Adrenal gland (tissue), 19 donors: ENCODE measurements at places on chromosomes 12 and 14.
A peak's percentile ranks its signal among the peaks of the same experiment; 100 is the strongest.

DNA sequence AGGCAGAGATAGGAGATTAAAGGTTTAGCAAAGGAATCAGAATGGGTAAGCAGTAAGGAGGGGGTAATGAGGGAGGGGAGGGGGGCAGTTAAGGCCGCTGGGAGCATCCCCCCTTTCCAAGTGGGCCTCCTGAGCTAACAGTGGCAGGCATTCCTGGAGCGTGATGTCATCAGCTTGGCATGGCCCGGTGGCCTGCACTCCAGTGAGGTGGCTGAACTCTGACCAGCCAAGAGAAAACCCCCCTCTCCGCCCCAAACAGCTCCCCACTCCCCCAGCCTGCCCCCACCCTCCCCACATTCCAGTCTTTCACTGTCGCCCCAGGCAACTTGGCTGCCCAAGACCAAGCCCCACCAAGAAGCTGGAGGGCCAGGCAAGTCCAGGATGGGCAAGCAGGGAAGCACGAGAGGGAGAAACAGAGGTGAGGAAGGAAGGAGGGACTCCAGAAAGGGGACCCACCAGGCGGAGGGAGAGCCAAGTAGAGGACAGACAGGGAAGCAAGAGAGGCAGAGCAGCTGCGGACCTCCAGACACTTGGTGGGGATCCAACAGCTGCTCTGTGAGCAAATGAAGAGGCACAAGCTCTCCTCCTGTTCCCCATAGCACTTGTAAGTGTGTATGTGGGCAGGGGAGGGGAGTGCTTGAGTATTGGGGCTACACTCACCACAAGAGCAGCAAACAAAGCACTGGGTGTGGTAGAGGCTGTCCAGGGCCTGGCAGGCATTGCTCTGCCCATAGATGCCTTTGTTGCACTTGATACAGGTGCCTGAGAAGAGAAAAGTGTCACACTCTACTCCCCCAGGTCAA is 4.5 kb downstream of the AJUBA start:
- peak; percentile 78 for DNase-seq

- DNase-seq = no peak
These were observed 213.4 kb downstream of the EGLN3 start for GRCh38 chr14:33737446-33737845.

GRCh38 chr12:62933220-62933601 is 1.7 kb downstream of the PPM1H start:
- DNase-seq = peak; percentile 17

- no peak for DNase-seq
These were observed 134.2 kb downstream of the BICD1 start for GRCh38 chr12:32240831-32241230.

DNA sequence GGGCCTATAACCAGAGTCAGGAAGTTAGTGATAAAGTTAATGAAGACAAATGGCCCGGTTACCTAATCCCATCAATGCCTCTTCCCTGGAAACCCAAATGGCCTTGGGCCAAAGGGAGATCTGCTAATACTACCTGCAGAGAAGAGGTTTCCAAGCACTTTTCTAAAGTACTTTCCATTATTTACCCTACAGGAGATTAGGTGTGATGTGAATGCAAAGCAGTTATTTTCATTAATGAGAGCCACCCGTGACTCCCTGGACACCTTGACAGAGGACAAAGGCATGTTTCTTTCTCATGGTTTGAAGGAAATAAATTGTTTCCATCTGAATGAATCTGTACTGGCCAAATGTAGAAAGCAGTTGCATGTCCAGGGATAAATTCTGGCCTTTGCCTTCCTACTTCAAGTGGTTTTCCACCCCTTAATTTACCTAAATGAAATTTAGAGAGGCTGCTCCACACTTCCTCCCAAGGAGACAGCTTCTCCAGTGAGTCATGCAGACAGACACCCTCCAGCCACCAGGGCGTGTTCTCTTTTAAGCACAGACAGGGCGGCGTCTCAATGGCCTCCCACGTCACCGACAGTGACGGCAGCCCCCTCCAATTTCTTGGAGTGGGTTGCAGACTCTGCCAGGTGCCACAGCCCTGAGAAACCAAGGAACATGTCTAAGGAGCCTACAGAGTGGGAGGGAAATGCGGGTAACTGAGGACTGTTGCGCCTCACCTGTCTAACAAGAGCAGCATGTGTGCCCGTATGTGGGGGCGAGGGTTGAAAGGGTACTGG is 43.9 kb upstream of the GNPNAT1 start:
- no peak for DNase-seq

DNA sequence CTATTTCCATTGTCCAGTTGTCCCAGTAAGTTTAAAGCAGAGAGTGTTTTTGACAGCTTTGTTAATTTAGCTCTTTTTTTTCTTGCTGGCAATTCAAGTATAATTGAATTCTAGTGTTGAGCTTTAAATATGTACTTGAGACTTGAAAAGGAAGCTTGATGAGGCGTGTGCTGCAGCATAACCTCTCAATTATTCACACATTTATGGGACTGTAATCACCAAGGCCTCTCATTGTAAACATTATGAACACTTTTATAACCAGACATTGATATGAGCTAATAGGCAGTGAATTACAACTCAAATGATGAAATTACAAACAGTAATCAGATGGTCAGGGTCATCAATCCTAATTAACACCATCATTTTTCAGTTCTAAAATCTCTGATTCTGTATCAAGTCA is 378.0 kb upstream of the DDHD1 start:
- DNase-seq = no peak

DNA sequence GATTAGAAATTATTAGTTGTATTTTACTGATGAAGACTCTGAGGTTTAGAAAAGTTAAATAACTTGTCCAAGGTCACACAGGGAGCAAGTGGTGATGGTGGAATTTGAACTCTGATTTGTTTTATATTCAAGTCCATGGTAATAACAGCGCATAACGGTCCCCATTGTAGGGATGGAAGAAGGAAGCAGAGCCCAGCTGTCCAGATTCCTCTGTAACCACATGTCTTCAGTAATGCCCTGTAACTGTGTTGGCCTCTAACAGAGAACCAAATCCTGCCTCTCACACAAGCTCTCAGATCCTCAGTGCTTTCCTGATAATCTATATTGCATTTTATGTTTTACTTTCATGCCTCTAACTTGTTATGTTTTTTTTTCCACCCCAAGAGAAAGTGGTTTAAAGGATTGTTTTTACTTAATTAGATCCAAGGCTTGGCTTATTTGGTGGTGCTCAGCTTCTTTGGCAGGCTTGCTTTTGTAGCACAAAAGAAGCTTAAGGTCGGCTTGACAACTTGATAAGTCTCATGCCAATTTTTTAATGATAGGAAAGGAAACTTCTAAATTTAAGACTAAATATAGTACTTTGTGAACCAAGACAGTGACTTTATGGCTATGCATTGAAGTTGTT is 105.1 kb upstream of the SEL1L start:
- no peak for DNase-seq

- DNase-seq = no peak
These were observed 274.0 kb downstream of the NOVA1 start for GRCh38 chr14:26323869-26324268.

DNA sequence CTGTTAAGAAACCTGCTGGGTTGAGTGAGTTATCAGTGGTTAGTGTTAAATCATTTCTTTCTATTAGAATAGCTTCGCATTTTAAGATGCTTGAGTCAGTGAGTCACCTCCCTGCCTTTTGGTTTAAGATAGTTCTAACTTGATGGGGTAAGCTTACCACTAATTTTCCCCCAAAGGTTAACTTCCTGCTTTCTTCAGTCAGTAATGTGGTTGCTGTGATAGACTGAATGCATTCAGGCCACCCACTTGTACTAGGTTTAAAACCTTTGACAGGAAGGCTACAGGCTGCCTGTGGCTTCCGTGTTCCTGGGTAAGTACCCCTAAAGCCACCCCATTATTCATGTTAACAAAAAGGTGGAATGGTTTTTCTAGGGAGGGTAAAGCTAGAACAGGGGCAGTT is 25.3 kb downstream of the CLEC2A start:
- no peak for DNase-seq

- DNase-seq = no peak
These were observed 42.8 kb upstream of the CMKLR1 start for GRCh38 chr12:108381787-108382436.

DNA sequence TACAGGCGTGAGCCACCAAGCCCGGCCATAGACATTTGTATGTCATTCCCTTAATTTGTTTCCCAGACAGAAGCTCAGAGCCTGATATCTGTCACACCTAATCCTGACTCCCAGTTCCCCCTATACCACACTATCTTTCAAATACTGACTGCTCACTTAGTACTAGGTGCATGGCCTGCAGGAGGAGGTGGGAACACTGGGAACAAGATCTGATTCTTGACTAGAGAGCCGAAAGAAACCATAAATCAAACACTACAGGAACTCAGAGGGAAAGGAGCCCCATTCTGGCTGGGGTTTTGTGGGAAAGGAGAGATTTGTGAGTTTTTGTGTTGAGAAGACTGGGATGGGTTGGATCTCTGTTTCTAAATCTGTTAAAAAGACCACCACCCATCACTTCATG is 4.9 kb downstream of the KHNYN start:
- DNase-seq = no peak

GRCh38 chr12:121284551-121285390 is 11.7 kb downstream of the CAMKK2 start:
- peak; percentile 57 for DNase-seq

DNA sequence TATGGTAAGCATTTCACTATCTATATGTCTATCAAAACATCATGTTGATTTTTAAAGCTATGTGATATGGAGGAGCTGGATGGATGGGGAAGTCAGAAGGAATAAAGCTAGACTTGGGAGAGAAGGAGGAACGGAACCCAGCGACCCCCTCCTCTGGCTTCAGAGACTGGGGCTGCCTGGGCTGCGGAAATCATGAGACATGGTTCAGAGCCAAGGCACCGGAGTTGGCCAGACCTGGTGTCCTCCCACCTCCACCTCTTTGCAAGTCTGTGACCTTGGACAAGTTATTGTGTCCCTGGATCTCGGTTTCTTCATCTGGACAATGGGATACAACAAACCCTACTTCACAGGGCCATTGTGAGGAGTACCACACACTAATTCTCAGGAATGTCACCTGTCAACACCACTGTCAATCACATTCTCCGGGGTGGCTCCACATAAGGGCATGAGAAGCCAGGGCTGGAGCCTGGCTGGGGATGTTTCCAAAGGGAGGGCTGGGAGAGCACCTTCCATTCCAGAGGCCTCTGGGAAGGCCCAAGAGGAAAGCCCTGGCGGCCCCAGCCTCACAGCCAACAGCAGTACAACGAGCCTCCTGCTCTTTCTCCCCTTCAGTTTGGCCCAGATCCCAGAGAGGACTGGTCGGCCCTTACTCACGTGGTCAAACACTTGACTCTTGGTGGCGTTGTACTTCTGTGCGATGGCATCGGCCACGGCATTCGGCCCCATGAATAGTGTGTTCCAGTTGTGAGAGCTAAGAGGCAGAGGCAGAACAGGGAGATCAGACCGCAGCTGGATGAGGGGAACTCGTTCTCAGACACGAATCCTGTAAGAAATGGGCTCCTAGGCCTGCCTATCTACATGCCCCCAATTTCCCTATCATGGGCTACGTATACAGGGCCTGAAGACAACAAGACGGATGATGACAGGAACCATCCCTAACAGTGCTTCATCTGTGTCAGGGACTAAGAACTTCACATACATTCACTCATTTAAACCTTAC is 20.7 kb downstream of the RBM19 start:
- no peak for DNase-seq

DNA sequence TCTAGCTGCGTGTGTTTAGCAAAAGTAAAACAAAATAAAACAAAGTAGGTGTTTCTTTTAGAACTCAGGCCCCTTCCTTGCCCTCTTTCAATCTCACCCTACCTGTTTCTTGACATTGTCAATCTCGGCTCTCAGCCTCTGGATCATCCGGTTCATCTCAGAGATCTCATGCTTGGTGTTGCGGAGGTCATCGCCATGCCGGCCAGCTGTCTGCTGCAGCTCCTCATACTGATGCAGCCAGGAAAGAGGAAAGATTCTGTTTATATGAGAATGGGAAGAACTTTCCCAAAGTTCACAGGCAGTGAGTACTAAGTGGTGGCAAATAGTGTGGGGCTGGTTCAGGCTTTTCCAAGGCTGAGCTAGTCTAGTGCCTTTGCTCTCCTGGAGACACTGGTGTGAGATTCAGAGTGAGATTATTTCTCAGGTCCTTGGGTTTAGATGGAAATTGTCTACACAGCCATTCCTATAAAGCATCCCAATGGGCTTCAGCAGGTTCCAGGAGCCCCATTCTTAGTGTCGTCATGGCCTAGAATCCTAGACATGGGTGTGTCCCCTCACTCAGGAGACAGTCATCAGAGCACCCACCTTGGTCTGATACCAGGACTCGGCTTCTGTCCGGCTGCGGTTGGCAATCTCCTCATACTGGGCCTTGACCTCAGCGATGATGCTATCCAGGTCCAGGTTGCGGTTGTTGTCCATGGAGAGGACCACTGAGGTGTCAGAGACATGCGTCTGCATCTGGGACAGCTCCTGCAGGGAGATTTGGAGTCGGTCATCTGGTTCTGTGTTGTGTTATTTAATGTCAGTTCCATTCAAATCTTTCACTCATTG is 3.0 kb downstream of the KRT5 start:
- DNase-seq = no peak

GRCh38 chr12:53786411-53786810 is 34.6 kb upstream of the CISTR start:
- DNase-seq = no peak

DNA sequence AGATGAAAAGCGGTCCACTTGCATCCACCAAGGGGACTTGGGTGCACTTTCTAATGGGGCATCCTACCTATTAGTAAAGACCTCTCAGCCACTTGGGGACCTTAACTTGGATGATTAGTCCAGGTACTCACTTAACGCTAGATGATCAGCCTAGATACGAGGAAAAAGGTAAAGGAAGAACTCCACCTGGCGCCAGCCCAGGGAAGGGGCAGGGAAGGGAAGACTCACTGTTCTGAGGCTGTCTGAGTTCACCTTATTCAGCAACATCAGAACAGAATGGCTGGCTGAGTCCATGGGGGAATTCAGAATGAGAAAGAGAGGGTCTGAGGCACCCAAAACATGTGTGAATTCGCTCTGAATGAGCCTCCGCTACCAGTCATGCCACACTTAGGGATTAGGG is 7.1 kb downstream of the IL22 start:
- no peak for DNase-seq

DNA sequence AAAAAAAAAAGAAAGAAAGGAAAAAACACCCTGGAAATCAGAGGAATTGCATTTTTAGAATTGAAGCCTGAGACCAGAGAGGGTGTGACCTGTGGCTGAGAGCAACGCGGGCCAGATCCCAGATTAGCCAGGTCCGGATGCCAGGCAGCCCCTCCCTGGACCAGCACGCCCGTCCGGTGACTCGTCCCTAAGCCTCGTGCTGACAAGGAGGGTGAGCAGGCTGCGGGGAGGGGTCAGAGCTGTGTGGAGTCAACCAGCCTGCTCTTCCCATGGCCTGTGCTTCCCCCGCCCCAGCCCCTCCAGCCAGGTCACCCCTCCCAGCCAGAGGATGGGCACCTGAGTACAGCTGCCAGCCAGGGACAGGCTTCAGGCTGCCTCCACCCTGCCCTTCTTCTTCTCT is 4.2 kb upstream of the KLC1 start:
- peak; percentile 52 for DNase-seq
